A549 treated with DMSO at 1 μM for 4 hours (cell line): ENCODE measurements at places on chromosomes 11 and 22. TPM values are rescaled to one million over a fixed set of nuclear protein-coding genes. Genes with fewer than 3 reads are reported as not detected.

Gene CARNS1
- 0.14 to 0.53 TPM (median 0.18 TPM) in 5 replicates for total RNA-seq

Gene PHOX2A
- not detected in 5 replicates for total RNA-seq

Gene APOBEC3B
- 28.1 to 32.2 TPM (median 30.9 TPM) in 5 replicates for total RNA-seq

Gene PDE2A
- 1.4 to 2.2 TPM (median 1.6 TPM) in 5 replicates for total RNA-seq

Gene F2
- 1.9 to 3.1 TPM (median 2.1 TPM) in 5 replicates for total RNA-seq

Gene MS4A6A
- total RNA-seq, result not detected in 5 replicates

Gene RIMBP3B
- total RNA-seq, result 0.31 to 0.69 TPM (median 0.50 TPM) in 5 replicates

Gene MYRF
- 16.3 to 22.1 TPM (median 20.9 TPM) in 5 replicates for total RNA-seq

Gene C11orf97
- total RNA-seq, result not detected in 5 replicates
